ENCODE measurements at places on chromosomes 3 and 15.

DNA sequence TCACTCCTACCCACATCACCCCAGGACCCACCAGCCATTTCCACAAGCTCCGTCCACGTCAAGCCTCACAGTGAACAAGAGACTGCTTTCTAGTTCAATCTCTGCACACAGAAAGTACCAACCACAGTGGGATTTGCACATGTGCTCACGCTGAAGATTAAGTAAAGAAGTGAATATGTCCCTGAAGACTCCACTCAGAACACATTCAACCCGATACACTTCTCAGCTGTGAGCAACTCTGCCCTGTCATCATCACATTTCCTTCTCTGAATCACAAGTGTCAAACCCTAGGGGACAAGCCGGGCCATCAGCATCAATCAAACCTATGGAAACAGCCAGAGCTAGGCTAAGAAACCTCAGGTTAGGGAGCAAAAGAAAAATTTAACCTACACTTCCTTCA lies 1.9 kb downstream of the STIMATE start:
- DNase-seq = no peak

- no peak for DNase-seq
Measured at GRCh38 chr3:188185717-188186251, 31.8 kb downstream of the LPP start.

- DNase-seq = no peak
Measured at GRCh38 chr15:37133602-37134001, 33.3 kb upstream of the MEIS2 start.

- DNase-seq = no peak
Measured at GRCh38 chr15:67065531-67066005, at the start of gene SMAD3. Gene SMAD3, plus strand, starts transcription at chr15:67065602. Its CDS starts 553 bp downstream, at chr15:67066155.

- no peak for DNase-seq
Measured at GRCh38 chr3:153246806-153247205, 84.8 kb downstream of the RAP2B start.

GRCh38 chr3:49652903-49653415 lies 21.2 kb upstream of the APEH start:
- no peak for DNase-seq

DNA sequence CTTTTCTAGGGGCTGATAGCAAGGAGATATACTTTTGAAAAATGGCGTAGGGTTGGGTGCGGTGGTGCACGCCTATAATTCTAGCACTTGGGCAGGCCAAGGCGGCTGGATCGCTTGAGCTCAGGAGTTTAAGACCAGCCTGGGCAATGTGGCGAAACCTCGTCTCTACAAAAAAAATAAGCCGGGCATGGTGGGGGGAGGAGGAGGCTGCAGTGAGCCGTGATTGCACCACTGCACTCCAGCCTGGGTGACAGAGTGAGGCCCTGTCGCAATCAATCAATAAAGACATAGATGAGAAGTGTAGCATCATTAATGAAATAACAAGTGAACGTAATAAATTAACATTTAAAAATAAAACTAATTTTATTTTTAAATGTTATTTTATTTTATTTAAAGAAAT lies 134.6 kb downstream of the SLCO3A1 start:
- no peak for DNase-seq

DNA sequence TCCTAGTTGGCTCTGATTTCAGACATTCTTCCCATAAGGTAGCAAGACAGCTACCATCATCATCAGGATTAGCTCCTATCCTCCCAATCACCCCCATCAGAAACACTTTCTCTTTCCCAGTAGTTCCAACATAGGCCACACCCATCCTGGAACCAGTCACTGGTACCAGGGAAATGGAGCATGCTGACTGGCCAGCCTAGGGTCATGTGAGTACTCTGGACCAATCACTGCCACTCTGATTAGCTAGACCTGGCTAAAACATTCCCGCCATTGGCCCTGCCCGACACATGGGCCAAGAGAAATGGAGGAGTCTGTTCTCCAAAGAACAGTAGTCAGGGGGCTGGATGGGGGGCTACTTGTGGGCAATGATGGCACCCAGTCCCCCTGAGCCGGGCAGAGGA lies 12.4 kb downstream of the EFCC1 start:
- DNase-seq = no peak

GRCh38 chr15:80586161-80586560 lies 108.9 kb upstream of the ABHD17C start:
- no peak for DNase-seq

GRCh38 chr3:23709987-23710386 lies 95.8 kb upstream of the UBE2E1 start:
- no peak for DNase-seq

DNA sequence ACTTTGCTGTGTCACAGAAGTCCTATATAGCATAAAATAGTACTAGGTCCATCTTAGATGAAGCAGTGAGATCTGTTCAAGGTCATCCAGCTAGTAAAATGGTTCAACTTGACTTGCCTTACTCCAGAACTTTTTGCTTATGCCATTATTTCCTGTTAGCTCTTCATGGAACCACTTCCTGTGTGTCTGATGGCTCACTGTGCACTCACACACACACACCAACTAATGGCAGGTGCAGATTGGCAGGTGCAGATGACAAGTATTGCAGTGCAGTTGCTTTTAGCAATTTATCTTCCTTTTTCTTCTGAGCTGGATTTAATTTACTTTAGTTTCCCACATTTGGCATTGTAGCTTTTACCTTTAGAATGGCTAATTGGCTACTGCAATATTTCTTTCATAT lies 29.8 kb downstream of the GOLGA8S start:
- DNase-seq = no peak

DNA sequence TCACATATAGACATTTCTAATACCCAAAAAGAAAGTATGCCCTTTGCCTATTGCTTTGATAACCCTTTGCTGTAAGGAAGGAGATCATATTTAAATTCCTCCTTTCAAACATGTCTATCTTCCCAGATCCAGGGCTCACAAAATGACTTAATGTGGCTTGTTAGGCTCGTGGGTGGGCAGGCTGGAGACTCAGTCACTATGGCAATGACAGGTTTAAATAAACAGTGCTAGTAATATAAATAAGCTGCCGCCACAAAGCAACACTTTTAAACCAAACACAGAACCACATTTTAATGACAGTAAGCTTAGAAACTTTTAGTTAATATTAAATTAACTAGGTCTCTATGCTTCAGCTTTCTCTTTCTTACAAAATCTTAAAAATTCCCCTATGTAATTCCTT lies 616.0 kb upstream of the NAALADL2 start:
- DNase-seq = no peak

- no peak for DNase-seq
Measured at GRCh38 chr3:65033576-65033975, 345.8 kb upstream of the ADAMTS9 start.

DNA sequence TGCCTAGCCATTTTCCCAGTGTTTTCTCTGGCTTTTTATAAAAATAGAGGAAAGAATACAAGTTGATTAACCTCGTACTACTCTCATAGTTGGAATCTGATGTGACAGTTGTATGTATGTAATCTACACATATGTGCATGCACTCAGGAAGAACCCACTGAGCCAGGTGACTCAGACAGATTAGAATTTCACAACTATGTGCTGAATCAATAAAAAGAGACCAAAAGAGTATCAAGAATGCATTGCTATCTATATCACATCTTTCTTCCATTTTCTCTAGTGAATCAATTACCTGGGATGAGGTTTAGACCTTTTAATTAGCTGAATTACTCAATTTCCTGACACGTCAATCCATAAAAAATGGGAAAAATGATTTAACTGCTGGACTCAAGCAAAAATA lies 319.3 kb upstream of the ATP10A start:
- DNase-seq = no peak

- no peak for DNase-seq
Measured at GRCh38 chr3:152196782-152197181, 71.9 kb upstream of the MBNL1 start.

DNA sequence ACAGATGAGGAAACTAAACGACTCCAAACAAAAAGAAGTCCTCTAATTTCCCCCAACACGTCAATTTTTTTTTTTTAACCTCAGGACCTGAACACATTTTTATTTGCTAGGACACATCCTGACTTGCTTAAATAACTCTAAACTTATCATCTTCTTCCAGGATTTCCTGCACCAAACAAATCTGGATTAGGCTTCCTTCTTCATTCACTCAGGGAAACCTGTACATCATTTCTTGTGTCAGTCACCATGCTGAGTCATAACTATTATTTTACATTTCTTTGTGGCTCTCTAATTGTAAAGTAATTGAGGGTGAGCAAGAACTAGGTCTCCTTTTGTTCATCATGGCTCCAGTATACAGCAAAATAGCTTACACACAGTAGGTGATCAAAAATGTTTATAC lies 433.4 kb upstream of the GBE1 start:
- DNase-seq = no peak

- no peak for DNase-seq
Measured at GRCh38 chr15:58019503-58020376, 45.8 kb downstream of the ALDH1A2 start.

DNA sequence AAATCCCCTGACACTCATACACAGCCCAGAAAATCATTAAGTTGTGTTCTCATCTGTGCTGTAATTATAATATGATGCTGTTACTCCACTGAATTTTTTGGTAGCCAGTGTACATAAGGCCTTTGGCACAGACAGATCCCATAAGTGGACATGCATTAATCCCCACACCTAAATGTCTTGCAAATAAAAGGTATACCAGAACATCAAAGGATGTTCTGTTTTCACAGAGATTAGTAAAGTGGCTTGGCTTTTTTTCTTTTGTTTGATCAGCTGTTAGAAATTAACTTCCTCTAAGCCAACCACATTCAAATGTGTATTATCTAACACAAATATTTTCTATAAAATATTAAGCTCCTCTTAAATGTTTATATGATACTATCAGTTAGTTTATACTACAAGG lies 2.7 kb downstream of the SST start:
- DNase-seq = no peak

- DNase-seq = no peak
Measured at GRCh38 chr3:10223676-10224639, 24.3 kb upstream of the TATDN2 start.

DNA sequence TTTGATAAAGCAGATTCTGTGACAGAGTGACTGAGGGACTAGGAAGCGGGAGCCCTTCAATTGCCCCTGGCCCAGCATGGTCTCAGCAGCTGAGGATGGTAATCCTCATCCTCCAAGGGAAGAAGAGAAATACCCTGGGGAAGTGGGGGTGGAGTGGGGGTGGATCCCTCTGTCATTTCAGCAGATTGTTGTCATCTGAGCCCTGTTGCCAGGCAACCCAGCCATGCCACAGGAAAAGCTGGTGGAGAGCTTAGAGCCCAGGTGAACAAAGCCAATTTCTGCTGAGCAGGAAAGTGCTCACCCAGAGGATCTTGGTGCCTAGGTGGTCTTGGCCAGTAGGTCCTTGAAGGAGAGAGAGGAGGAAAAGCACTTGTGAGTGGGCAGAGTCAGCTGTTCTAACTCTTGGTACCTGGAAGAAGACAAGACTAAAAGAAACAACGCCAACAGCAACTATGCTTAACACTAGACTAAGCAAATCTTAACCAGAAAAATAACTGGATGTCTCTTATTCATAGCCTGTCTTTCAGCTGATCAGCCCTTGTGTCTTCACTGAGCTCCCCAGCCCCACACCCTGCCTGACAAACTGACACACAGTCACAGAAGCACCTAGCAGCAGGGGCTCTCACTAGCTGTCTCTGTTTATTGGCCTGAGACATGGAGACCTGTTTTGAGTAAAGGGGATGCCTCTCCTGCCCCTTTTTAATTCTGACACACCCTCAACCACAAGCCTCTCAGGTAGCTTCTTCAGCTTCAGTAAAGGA lies 40.1 kb upstream of the DCLK3 start:
- DNase-seq = no peak

DNA sequence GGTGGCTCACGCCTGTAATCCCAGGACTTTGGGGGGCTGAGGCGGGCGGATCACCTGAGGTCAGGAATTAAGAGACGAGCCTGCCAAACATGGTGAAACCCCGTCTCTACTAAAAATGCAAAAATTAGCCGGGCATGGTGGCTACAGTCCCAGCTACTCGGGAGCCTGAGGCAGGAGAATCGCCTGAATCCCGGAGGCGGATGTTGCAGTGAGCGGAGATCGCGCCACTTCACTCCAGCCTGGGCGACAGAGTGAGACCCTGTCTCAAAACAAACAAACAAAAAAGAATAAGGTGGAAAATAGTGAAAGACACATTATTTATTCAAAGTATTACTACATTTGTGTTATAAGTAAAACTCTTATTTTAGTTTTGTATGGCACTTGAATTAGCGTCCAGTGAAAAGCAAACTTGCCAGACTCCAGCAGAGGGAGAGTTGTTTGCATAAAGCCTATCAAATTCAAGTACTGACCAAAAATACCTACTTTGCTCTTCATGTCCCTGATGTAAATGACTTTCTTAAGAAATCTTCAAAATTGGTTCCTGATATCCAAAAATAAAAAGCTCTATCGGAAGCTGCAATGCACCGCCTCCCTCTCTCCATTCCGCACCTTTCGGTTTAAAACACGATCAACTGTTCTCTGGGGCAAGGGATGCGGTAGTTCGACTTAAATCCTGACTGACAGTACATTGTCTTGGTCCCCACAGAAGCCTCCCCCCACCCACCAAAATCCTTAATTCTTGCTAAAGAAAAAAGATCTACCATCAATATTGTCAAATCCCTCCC lies 1.2 kb downstream of the TRPM7 start:
- DNase-seq = no peak

DNA sequence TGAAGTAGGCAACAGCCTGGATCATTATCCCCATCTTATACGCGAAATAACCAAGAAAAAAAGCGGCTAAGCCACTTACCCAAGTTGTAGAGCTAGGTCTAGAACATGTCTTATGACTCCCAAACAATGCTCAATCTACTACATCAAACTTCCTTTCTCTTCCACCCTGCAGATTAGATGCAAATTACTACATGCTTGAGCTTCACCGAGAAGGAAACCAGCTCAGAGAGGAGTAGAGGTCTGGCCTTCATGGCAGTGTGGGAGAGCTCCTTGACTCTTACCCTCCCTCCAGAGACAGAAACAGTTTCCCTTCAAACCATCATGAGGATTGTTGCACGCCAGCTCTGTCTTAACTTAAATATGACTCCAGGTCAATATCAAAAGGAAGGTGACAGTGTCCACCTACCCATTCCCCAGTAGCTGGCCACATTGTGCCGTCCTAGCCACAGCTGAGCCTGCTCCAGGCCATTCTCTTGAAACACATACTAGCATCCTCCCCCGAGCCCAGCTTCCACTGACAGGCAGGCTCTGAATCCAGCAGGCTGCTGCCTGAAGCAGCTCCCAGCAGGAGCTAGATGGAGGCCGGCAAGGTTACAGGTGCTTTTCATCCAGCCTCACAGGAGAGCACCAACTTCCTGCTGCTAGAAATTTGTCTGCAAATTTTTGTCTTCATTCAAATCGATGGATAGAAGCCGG lies 56.8 kb downstream of the CPN2 start:
- no peak for DNase-seq

GRCh38 chr3:27827041-27827440 lies 104.9 kb upstream of the EOMES start:
- DNase-seq = no peak
